Midbrain (tissue), 1 donor: ENCODE measurements at places on chromosomes 3 and 15.
A peak's percentile ranks its signal among the peaks of the same experiment; 100 is the strongest.

- no peak for DNase-seq
Measured at GRCh38 chr3:171620825-171621434, 160.7 kb upstream of the TNIK start.

GRCh38 chr15:74369084-74369745, 1.8 kb upstream of the CYP11A1 start:
- no peak for DNase-seq

- DNase-seq, result no peak
Measured at GRCh38 chr3:109137761-109138160, 1.2 kb downstream of the C3orf85 start.

GRCh38 chr3:42786212-42786611, 13.2 kb upstream of the CCDC13 start:
- DNase-seq, result no peak

- peak; percentile 53 for DNase-seq
Measured at GRCh38 chr3:53845103-53845880, 927 bp downstream of the CHDH start.

DNA sequence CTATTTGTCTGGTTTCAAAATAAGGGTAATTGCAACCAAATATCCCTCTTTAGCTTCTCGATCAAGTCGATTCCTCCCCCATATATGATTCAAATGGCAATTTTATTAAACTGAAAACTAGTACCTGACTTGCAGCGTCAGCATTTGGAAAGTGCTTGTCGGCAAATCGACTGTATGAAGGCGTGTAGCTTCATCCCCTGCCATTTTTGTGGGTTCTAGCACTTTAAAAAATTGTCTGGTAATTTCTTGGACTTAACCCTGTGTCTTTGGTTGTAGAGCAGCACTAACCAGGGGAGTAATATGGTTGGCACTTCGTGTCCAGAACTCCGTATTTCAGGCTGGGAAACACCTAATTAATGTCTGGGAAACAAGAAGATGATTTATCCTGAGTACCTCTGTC, 573 bp downstream of the MME start:
- no peak for DNase-seq

DNA sequence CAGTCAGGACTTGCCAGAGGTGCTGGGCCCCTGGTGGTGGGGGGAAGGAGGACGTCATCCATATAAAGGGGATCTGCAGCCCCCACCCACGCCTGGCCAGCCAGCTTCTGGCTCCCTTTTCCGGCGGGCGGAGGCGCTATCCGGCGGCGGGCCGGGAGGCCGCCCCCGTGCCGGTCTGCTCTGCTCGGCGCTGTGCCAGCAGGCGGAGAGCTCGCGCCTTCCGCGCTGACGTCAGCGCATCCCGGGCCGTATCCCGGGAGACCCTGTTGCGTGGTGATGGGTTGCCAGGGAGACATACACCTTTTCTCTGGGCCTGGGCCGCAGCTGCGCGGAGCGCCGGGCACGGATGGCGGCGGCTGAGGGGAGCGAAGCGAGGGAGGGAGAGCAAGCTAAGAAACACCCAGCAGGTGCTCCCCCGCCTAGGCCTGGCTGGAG, 1.1 kb downstream of the FAM131A start:
- DNase-seq, result peak; percentile 78

- no peak for DNase-seq
Measured at GRCh38 chr3:133792171-133792763, 13.3 kb upstream of the SRPRB start.

DNA sequence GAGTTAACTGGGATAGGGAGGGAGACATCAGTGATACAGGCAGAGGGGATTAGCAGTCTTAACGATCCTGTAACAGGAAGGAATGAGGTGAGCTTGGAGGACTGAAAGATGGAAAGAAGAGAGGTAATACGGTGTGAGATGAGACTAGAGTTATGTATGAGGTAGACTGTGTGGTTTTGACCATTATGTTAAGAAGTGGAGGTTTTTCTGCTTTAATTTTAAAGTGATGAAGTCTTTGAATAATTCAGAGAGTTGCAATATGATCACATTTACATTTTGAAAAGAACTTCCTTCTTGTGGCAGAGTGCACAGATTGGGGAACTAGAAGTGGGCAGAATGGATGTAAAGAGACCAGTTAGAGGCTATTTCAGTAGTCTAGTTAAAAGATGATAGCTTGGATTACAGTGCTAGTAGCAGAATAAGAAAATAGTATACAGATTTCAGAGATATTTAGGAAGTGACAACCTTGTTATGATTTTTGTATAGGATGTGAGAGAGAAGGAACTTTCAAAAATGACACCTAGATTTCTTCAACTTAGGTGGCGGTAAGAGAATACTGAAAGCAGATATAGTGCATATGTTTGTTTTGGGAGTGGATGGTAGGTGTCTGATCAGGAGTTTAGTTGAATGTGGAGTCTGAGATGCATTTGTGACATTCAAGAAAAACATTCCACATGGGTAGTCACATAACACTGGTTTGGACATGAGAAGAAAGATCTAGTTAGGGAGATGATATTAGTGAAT, 40.5 kb downstream of the STT3B start:
- DNase-seq, result no peak

DNA sequence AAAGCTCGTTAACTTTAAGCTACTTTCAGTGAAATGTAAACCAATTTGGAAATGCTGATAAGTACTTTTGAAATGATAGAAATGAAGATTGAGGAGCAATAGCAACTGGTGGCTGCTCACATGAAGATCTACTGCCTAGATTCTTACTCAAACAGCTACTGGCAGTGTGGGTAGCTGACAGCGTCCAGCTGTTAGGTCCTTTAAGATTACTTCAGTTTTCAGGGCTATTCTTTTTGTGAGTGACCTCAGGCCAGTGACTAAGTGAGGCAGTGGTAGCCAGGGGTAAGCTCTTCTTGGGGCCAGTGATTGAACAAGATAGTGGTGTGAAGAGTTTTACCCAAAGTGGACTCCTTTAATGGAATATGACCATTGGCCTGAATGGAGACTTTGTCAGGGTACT, 41.3 kb downstream of the NECTIN3 start:
- no peak for DNase-seq
